ENCODE measurements at places on chromosomes 2 and 18.

GRCh38 chr2:232568161-232568560 lies 17.7 kb downstream of the EIF4E2 start:
- no peak for DNase-seq

DNA sequence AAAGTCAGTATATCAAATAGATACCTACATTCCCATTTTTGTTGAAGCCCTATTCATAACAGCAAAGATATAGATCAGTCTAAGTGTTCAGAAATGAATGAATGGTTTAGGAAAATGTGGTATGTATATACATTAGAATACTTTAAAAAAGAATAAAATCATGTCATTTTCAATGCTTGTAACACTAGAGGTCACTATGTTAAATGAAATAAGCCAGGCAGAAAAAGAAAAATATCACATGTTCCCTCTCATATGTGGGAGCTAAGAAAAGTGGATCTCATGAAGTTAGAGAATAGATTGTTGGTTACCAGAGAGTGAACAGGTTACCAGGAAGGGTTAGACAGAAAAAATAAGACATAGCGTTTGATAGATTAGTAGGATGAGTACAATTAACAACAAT lies 1111.0 kb upstream of the SLC39A10 start:
- no peak for DNase-seq

DNA sequence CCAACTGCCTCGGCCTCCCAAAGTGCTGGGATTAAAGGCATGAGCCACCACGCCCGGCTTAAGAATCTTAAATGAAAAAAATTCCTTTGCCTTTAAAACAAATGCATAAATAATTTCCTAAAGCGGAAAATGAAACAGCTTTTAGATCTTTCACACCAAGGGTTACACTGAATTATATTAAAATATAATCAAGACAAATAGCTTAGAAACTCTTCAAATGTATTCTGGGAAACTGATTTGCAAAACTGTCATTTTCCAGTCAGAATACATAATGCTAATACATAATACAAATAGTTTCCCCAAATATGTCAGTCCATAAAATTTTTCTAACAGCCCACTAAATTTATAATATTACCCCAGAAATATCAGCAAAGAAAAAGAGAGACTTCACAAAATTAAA lies 68.3 kb upstream of the PGAP1 start:
- DNase-seq = no peak

DNA sequence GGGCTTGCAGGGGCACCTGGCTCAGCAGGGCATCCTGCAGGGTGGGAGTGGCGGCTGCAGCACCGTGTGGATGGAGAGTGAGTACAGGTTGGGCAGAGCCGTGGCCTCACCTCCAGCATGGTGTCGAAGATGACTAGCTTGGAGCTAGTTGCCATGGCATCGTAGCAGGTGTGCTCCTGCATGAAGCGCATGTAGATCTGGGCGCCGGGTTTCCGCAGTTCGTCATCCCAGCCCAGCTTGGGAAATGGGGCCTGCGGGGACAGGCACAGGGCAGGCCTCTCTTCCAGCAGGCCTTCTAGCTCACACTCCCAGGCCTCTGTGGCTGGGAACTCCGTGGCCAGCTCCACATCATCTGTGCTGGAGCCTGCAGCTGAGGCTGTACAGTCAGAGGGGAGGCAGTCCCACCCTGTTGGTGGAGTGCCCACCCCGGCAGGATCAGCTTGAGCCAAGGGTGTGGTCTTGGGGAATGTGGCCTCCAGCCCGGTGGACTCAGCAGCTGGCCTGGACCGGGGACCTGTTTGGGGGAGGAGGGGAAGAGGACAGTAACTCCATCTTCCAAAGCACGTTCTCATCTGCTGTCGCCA lies 1.6 kb downstream of the PRKAG3 start:
- DNase-seq = no peak

GRCh38 chr2:139099721-139100120 lies 319.5 kb upstream of the NXPH2 start:
- DNase-seq = no peak

DNA sequence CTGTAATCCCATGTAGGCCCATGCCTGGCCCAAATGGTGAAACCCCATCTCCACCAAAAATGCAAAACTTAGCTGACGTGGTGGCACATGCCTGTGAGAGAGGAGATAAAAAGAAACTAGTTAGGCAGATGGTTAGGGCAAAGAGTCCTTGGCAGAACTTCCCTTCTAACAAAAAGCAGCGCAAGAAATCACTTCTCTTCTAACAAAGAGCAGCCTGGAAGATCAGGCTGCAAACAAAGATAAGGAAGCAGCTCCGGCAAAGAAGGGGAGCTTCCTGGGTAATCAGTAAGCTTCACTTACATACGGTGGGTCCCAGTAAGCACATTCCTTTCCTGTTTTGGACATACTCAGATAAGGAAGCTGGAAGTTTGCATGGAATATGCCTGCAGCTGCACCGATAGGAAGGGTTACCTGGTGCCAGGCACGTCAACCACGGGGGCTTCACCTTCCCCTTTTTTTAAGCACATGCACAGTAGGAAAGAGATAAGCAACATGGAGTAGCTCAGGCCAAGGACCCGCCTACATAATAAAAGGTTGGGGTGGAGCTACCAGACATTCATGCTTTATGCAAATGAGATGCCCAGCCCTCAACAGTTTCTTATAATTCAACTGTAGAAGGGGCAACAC lies 61.0 kb upstream of the SLC25A52 start:
- DNase-seq = no peak

DNA sequence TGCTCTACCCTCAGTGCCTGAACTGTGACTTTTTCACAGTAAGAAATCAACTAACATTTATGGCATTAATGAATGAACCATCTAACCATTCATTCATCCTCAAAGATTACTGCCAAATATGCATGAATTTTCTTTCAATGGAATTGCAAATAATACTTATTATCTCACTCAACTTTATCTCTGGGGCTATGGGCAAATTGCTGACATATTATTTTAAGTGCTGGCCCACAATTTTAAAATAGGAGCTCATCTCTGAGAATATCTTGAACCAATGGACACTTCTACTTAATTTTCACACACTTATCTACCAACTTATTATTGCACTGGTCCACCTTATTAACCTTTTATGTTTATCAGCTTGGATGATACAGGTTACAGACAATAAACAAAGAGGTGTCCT lies 182.8 kb downstream of the RBM43 start:
- no peak for DNase-seq

GRCh38 chr18:79644006-79644665 lies 35.5 kb upstream of the CTDP1 start:
- no peak for DNase-seq

DNA sequence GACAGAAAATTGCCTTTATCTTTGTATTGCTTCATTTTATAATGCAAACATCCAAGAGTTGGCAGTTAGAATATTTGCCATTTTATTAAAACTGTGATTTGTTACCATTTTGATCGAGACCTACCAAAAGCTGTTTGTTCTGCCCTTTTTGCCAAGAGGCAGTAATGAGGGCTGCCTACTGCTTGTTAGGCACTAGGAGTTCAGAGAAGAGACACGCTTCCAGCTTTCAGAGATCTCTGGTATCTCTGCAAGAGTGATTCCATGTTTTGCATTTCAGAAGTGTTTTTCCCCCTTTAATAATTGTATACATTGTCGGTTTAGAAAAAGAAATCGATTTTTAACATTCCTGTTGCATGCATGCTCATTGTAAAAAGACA lies 628 bp downstream of the MRPL30 start:
- DNase-seq = no peak

DNA sequence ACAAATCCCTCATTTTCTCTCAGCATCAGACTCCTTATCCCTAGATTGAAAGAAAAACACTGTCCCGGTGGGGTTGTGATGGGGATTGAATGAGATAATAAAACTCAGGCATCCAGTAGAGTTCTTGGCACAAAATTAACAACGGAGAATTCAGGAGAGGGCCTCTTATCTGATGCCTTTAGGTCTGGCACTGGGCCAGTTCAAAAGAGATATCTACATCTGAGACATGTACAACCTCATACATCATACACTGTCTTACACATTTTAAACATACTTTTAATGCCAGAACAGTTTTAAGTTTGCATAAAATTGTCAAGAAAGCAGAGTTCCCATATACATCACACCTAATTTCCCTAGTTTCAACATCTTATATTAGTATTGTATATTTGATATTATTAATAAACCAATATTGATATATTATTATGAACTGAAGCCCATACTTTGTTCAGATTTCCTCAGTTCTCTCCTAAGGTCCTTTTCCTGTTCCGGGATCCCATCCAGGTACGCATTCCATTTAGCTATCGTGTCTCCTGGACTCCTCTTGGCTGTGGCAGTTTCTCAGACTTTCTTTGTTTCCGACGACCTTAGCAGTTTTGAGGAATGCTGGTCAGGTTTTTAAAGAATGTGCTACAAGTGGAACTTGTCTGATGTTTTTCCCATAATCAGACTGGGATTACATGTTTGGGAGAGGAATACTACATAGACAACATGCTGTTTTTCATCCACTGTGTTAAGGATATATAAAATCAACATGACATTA lies 27.8 kb downstream of the NXPH2 start:
- DNase-seq = no peak

DNA sequence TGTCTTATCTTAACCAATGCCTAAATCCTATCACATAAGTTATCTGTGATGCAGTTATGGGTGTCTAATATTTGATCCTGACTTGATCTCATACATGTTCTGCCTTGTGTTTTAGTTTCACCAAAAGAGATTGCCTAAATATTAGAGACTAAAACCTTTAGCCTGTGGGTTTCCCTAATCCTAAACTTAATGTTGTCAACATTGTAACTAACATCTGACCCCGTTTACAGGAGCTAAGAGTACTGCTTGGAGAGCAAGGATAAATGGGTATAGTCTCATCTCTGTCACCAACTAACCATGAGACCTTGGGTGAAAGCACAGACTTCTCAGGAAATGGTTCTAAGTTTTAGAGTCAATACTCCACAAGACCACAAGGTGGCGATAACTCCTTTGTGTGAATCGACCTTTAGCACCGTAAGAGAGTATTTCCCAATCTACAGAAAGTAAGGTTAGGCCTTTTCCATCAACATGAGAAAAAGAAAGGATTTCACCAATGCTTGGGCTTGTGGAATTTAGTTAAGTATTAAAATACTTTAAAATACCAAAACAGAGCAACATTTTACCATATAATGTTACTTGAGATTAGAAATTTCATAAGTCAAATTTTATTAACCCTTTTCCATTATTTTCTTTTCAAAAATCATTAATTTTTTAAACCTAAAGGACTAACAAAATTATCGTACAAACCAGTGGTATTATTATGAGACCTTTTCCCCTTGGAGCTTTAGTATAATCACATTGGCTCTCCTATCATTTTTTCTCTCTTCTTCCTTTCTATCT lies 60.5 kb downstream of the G6PC2 start:
- DNase-seq = no peak

GRCh38 chr18:26383454-26384270 lies 157.4 kb downstream of the TAF4B start:
- no peak for DNase-seq

- DNase-seq = no peak
Measured at GRCh38 chr18:64806691-64807090, 657.8 kb upstream of the LINC00305 start.

DNA sequence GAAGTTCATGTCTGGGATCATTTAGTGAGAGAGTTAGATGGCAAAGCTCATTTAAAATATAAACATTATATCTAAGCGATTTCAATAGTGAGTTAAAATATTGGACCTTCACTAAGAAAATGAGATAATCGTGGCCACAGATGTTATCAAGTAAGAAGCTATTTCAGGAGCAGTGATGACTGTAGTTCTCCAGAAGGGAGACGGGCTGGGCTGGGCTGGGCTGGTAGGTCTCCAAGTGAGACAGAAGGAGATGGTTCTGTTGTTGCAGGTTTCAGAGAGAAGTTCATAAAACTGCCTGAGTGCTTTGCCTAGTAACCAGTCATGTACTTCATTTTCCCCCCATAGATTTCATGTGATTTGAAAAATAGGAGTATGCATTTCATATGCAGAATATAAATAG lies 130.1 kb upstream of the DAPL1 start:
- DNase-seq = no peak
